ENCODE measurements at places on chromosomes 16 and 17.

- no peak for DNase-seq
Observed at GRCh38 chr17:45376171-45377005, 56.3 kb downstream of the ARHGAP27 start.

- no peak for DNase-seq
Observed at GRCh38 chr17:58403311-58403710, 14.0 kb downstream of the RNF43 start.

DNA sequence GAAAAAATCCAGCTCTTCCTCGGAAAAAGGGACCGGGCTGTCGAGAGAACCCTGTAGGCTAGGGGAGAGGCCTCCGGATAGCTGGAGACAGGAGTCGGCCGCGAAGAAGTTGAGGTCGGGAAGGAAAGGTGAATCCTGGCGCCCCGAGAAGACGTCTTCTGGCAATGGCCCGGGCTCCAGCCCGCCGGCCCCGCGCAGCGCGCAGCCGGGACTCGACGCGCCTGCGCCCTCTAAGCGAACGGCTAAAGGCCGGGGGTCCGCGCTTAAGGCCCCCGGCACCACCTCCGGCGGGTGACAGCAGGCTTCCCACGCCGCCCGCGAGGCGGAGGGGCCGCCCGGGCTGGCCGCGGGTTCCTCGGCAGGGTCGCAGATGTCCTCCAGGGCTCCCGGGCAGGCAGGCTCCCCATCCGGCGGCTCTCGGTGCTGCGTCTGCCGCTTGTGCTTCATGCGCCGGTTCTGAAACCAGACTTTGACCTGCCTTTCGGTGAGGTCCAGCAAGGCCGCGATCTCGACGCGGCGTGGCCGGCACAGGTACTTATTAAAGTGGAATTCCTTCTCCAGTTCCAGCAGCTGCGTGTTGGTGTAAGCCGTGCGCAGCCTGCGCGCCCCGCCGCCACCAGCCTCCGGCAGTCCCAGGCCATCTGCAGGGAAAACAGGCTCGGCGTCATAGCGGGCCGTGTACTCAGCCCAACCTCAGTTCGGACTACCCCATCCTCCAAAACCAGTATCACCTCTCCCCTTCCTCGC is 1.6 kb downstream of the HOXB2 start:
- DNase-seq, result no peak

DNA sequence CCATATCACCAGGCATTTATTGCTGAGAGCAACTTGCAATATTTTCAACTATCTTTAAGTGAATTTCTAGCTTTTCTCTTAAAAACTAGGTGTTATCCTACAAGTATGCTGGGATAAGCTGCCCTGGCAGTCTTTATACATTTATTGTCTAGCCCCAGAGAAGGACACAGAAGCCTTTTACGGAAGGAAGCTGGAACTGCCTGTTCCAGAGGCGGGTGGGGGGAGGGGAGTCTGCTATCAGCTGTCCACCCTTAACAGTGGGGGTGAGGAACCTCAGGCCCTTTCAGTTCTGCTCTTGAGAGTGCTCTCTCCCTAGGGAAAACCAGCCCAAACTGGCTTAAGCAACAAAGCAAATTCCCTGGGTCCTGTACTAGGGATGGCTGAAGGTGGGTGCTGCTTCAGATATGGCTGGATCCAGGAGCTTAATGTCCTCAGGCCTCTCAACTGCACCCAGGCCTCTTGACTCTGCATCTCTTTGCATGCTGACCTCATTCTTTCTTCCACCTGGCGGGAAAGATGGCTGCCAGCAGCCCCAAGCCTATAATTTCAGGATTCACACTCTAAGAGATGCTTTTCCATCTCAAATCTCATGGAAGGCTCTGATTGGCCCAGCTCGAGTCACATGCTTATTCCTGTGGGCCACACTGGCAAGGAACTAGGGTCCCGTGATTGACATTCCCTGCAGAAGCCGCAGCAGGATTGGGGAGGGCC is 16.6 kb downstream of the NAGPA start:
- no peak for DNase-seq

DNA sequence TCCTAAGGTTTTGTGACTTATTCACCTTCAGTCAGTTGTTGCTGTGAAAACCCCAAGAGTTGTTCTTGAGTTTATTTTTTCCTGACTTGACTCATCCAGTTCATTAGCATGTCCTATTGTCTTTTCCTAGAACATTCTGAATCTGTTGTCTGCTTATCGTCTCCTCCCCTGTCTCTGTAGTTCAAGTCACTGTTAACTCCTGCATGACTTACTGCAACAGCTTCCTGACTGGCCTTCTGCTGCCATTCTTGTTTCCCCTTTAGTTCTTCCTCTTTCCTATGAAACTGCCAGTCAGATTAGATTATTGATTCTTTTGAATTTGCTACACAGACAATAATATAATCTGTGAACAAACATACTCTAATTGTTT is 161.5 kb downstream of the FTO start:
- no peak for DNase-seq

DNA sequence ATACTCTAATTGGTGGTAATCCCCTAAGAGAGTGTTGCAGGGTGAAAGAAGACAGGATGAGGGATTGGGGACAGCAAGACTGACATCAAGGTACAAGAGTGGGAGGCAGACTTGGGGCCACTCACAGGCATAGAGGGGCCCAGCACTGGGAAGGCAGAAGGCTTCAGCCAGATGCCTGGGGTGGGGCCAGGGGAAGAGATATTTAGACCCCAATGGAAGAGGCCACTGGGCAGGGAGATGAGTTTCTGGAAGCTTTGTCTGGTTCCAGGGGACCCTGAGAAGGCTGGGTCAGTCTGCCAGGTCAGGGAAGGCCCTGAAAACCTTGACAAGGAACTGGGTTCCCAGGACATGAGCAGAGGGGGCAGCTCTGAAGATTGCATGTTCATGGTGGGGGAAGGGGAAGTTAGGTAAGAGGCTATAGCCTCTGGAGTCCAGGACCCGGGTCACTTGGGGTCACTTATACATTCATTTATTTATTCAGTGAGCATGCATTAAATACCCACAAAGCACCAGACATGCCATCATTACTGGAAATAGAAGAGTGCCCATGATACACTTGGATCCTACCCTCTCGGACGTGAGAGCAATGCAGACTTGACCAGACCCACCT is 92.9 kb downstream of the TMEM132E start:
- no peak for DNase-seq

DNA sequence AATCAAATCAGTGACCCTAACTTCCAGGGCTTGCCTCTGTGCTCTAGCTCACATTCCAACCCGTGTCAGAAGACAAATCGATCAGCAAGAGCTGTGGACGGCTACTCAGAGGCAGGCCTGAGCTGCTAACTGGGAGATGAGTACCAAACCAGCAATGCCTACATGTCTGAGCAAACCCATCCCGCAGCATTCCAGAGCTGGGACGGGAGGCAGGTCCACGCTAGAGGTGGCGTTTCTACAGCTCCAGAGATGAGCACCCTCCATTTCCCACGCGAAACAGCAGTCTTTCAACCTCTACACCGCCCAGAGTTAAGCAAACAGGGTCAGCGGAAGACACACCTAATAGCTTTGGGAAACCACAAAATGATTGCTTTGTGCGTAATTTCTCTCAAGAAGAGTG is 6.5 kb downstream of the NXN start:
- no peak for DNase-seq

DNA sequence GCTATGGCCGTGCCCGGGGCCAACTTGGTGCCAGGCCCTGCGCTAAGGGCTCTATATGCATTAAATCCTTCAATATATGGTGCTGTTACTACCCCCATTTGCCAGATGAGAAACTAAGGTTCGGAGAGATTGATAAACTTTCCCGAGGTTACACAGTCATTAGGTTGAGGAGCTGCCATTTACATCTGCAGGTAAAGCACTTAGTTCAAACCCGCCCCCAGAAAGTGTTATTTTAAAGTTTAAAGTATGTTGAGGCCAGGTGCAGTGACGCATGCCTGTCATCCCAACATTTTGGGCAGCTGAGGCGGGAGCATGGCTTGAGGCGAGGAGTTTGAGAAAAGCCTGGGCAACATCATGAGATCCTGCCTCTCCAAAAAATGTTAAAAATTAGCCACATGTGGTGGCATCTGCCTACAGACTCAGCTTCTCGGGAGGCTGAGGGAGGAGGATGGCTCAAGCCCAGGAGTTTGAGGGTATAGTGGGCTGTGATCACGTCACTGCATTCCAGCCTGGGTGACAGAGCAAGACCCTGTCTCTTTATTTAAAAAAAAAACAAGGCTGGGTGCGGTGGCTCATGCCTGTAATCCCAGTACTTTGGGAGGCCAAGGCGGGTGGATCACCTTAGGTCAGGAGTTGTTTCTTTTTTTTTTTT is 264.7 kb downstream of the PARN start:
- no peak for DNase-seq

- no peak for DNase-seq
Observed at GRCh38 chr16:11150190-11150589, 105.8 kb downstream of the SOCS1 start.

DNA sequence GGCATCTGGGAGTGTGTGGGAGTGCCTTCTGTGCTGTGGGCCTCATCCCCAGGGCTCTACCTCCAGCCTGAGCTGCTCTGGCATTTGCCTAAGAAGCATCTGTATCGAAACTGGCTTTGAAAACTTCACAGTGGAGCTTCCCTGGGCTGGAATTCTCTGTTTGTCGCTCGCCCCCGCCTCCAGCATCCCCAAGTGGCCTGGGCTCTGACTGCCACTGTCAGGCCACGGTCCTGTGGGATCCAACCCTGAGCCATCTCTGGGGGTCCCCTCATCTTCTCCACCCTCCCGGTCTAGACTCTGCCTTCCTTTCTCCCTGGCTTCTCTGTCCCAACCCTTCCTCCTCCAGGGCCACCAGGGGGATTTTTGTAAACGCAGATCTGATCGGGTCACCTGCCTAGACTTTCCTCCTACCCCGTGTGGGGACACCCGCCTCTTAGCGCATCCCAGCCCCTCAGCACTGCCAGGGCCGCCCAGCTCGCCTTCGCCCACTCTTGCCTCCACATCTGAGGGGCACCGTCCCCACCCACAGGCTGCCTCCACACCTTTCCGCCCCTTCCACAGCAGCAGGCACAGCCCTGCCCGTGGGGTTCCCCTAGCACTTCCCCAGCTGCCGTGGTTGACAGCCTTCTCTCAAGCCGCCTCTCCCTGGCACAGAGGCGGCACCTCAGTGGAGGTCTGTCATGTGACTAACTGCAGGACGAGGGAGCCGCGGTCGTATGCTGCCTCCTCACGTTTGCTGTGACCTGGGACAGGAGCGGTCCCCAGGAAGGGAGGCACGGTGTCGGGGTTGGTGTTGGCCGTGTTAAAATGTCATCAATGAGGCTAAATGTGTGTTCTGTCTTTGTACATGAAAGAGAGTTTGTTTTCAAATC is 12.0 kb downstream of the TBC1D24 start:
- DNase-seq, result peak; percentile 56

DNA sequence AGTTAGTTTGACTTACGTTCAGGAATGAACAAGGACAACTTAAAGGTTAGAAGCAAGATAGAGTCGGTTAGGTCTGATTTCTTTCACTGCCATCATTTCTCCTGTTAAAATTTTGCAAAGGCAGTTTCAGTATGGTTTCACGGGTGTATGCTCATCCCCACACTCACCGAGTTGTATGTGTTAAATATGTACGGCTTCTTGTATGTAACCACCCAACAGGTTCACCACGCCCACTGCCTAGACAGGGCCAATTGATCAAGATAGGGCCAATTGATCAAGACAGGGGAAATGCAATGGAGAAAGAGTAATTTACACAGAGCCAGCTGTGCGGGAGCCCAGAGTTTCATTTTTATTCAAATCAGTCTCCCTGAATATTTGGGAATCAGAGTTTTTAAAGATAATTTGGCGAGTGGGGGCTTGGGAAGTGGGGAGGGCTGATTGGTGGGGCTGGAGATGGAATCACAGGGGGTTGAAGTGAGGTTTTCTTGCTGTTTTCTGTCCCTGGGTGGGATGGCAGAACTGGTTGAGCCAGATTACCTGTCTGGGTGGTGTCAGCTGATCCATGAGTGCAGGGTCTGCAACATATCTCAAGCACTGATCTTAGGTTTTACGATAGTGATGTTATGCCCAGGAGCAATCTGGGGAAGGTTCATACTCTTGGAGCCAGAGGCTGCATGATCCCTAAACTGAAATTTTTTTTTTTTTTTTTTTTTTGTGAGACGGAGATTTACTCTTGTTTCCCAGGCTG is 62.4 kb upstream of the PLCG2 start:
- DNase-seq, result no peak

- no peak for DNase-seq
Observed at GRCh38 chr16:50741225-50741780, 583 bp upstream of the CYLD start.

- DNase-seq, result no peak
Observed at GRCh38 chr17:31917065-31917529, 15.6 kb upstream of the UTP6 start.

DNA sequence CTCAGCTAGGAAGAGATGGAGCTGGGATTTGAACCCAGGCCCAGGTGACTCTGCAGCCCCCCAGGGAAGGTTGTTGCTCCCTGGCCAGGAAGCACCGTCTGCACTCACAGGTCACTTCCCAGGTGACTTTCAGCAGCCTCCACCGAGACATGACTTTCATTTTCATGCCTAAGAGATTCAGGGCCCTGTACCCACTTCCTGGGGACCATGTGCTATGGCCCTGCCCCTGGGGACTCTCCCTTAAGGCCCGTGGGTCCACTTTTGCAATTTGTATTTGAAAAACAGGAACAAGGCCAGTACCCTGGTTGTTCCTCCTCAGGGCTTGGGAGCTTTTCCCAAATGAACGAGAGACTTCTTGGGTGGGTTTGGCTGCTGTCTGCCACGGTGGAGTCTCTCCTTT is 191.0 kb downstream of the IRF8 start:
- DNase-seq, result no peak

GRCh38 chr16:64751906-64752305 is 370.0 kb downstream of the CDH11 start:
- no peak for DNase-seq

- DNase-seq, result no peak
Observed at GRCh38 chr17:71098071-71098470, 928.7 kb downstream of the KCNJ2 start.

DNA sequence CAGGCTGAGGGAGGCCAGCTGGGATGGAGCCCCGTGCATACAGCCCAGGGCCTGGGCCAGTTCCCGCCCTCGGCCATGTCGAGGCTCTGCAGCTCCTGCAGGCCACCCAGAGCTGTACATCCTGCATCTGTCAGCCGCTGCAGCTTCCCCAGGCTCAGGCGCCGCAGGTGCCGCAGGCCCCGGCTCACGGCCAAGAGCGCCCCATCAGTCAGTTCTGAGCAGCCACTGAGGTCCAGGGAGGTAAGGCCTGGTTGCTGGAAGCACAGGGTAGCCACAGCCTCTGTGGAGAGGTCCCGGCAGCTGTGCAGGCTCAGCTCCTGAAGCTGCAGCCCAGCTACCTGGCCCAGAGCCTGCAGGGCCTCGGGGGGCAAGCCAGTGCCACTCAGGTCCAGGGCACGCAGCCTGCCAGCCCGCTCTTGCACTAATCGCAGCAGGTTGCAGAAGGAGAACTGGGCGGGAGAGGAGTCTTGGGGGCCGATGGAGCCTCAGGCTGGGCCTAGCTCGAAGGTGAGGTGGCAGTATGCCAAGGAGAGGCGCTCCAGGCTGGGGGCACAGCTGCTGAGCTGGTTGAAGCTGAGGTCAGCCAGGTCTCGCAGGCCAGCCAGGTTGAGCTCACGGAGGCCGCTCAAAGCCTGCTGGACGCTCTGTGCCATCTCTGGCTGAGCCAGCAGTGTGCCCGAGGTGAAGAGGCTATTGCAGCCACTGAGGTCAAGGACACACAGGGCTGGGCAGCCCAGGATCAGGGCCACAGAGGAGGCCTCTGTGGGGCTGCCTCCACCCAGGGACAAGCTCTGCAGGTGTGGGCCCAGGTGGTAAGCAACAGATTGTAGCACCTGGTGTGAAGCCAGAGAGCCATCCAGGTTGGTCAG is 11.4 kb downstream of the ELMO3 start:
- DNase-seq, result no peak

GRCh38 chr17:27354491-27355081 is 60.7 kb downstream of the WSB1 start:
- no peak for DNase-seq
